ENCODE measurements at places on chromosomes 11 and 22.

GRCh38 chr11:124465368-124465767 is 19.9 kb upstream of the OR8B8 start:
- DNase-seq: no peak

DNA sequence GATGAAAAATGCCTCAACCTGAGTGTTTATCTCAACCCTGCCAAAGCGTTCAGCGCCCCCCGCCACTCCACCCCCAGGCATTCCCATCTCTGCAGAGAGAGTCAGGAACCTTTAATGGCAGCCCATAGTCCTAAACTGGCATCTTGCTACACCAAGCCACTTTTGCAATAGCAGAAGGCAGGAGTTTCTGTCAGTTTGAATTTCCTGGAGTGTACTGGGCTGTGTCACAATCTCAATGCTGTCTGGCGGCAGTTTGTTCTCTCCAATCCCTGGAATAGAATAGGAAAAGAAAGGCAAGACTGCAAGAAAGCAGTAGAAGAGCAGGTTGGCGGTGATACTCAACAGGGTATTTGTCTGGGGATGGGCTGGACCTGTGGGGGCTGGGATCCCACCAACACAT is 32.9 kb upstream of the FLI1 start:
- DNase-seq: no peak

- DNase-seq: no peak
Observed at GRCh38 chr11:70364745-70365543, 33.4 kb upstream of the CTTN start.

- DNase-seq: no peak
Observed at GRCh38 chr11:86050196-86050709, 18.6 kb downstream of the PICALM start.

GRCh38 chr11:31814176-31814868 is 3.2 kb upstream of the PAX6 start:
- DNase-seq: no peak

- no peak for DNase-seq
Observed at GRCh38 chr11:82731691-82732277, 1.9 kb downstream of the FAM181B start.

- DNase-seq: no peak
Observed at GRCh38 chr11:64384981-64385944, 26.3 kb downstream of the RPS6KA4 start.

Measured in fibroblast of skin of right biceps (primary cell).